ENCODE measurements at places on chromosomes 6 and 20.

DNA sequence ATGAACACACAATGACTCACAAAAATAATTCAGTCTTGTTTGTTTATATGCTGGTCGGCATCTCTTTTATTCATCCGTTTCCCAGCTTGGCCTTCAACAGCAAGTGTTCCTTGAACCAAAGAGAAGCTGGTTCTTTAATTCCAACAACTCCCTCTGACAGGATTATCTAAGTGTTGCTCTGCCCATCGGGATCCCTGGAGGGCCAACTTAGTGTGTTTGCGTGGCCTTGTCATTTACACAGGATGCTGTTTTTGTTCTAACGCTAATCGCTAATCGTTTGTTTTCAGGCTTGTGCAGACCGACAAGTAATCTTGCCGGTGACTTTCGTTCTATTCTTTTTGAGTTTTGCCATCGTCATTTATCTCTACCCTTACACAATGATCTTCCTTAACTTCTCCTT is 267.4 kb upstream of the EXOC2 start:
- DNase-seq: no peak

GRCh38 chr6:10082385-10082784 is 332.5 kb downstream of the TFAP2A start:
- DNase-seq: no peak

GRCh38 chr6:123520217-123520616 is 116.5 kb downstream of the TRDN start:
- no peak for DNase-seq

DNA sequence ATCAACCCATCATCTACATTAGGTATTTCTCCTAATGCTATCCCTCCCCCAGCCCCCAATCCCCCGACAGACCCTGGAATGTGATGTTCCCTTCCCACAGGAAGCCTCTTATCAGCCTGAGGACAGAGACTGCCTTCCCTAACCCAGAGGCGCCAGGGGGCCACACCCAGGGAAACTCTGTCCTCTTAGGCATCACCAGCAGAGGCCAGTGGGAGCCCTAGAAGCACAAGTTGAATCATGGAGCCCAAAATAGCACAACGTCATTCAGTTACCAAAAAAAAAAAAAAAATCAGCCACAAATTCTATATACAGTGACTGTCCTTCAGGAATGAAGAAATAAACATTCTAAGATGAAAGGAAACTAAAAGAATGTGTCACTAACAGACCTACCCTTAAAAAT is 625.7 kb downstream of the TFAP2A start:
- no peak for DNase-seq

- no peak for DNase-seq
Measured at GRCh38 chr20:17995967-17996819, 27.4 kb downstream of the MGME1 start.

- no peak for DNase-seq
Measured at GRCh38 chr20:2149507-2149906, 47.9 kb downstream of the STK35 start.

DNA sequence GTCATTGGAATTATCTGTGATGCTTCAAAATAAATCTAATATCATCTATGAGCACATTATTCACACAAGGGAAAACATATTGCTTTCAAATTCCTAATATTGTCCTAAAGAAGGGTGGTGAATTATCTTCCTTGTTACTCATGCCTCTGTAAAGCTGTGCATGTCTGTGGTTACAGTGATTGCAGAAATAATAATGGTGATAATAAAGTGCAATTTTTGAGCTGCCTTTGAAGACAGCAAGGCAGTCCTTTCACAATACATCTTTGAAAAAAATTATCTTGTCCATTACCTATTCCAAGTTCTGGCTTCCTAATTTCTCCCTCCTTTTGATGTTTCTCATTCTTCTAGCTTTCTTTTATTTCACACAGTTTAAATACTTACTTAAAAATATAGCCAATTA is 442.1 kb upstream of the EYS start:
- DNase-seq: no peak

- DNase-seq: no peak
Measured at GRCh38 chr6:139129284-139129683, 5.6 kb upstream of the HECA start.

DNA sequence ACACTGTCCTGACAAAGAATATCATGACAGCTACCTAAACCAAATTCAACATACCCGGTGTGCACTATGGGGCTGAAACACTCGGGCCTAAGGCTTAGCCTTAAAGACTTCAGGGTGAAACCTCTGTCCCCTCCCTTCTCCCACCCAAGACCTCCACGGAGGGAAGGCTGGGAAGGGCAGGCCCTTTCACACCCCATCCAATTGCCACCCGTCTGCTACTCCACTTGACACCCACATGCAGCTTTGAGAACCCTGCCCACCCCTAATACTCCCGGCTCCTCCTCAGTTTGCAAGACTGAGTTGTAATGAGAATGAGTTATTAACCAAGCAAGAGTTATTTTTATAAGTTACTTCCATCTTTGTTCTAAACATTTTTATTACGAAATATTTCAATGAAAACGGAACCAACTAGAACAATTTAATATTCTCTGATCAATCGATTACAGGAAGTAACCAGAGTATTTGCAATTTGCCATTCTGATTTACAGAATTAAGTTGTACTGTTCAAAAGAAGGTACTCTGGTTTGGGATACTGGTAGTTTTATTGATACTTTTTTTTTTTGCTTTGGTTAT is 3.7 kb downstream of the TAF4 start:
- no peak for DNase-seq

- no peak for DNase-seq
Measured at GRCh38 chr20:53448875-53449274, 144.8 kb downstream of the ZNF217 start.

- no peak for DNase-seq
Measured at GRCh38 chr6:169865346-169866139, 114.1 kb downstream of the ERMARD start.

DNA sequence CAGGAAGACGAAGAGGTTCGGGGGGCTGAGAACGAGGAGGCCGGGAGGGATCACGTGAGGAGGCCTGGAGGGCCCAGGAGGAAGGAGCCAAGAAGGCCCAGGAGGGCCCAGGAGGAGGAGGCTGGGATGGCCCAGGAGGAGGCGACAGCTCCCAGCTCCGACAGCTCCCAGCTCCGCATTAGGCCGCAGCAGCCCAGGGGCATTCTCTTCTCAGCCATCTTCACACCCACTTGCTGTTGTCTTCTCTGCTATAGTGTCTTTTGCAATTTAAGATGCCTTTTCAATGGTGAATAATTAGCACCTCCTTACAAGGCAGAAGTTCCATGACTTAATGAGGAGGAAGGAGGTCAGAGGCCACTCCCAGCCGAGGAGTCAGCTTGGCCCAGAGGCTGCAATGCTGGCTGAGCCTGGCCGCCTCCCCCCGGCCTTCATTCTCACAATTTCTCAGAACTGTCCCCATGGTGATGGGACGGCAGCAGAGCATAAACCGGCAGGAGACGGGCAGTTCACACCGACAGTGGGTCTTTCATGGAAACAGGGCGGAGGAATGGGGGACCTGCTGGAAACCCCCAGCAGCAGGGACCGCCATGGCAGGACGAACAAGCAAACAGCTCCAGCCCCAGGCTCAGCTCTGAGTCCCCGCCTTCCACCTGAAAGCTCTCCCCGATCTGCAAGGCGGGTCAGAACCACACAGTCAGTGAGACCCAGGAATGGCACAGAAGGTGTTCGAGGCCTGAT is 45.1 kb downstream of the WDR27 start:
- no peak for DNase-seq

GRCh38 chr20:2801286-2801728 is 880 bp upstream of the CPXM1 start:
- no peak for DNase-seq

GRCh38 chr20:63532449-63532971 is 4.7 kb downstream of the PTK6 start:
- no peak for DNase-seq

DNA sequence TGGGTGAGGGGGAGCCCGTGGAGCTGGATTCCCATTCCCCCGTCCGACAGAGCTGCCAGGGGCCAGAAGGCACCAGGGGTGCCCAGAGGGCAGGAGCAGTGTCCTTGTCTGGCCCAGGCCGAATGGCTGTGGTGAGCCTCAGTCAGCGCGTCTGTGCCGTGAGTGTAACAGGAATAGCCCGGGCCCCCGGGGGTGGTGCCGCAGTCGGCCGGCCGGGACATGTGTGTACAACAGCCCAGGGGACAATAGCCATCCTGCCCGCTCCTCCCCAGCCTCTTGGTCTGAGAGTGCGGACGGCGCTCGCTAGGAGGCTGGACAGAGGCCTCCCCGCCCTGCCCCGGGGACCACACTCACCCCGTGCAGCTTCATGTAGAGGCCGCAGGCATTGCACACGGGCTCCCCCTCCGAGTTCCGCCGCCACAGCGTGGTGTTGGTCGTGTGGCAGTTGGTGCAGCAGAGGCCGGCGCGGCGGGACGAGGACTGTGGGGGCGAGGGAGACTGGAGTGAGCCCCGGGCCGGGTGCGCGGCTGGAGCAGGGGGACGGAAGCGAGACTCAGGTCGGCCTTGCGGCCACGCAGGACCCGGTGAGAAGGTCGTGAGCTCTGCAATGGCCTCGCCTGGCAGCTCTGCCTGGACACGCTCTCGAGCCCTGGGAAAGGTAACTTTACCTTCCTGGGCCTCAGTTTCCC is 9.6 kb downstream of the GATA5 start:
- DNase-seq: no peak

- DNase-seq: no peak
Measured at GRCh38 chr20:52405417-52405816, 213.8 kb upstream of the ZFP64 start.

GRCh38 chr6:139569566-139569965 is 195.1 kb upstream of the CITED2 start:
- DNase-seq: no peak

- DNase-seq: no peak
Measured at GRCh38 chr6:87667032-87667431, 35.0 kb downstream of the AKIRIN2 start.

DNA sequence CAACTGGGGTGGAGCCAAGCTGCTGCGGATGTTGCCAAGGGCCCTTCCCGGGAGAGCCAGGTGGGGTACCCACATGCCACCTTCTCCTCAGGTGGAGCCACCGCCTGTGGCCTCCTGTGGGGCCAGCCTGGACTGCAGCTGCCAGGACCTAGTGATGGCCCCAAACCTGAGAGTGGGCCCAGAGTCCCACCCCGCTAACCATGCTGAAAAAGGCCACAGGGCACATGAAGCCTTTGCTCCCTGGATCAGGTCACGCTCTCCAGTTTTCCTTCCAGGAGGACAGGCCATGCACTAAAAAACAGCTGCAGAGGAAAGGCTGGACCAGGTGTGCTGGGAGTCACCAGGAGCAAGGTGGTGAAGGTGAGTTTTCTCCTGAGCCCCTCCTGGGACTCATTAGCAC is 73.9 kb upstream of the SLC22A16 start:
- DNase-seq: no peak

DNA sequence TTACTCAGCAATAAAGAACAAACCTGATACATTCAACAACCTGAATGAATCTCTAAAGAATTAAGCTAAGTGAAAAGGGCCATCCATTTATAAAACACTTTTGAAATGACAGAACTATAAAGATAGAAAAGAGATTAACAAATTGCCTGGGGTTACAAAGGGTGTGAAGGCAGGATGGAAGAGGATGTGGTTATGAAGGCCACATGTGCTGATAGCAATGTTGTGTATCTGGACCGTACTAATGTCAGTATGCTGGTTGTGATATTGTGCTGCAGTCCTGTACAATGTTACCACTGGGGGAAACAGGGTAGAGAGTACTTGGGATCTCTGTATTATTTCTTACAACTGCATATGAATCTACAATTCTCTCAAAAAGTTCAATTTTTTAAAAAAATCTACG is 36.4 kb downstream of the ELOVL5 start:
- DNase-seq: no peak

DNA sequence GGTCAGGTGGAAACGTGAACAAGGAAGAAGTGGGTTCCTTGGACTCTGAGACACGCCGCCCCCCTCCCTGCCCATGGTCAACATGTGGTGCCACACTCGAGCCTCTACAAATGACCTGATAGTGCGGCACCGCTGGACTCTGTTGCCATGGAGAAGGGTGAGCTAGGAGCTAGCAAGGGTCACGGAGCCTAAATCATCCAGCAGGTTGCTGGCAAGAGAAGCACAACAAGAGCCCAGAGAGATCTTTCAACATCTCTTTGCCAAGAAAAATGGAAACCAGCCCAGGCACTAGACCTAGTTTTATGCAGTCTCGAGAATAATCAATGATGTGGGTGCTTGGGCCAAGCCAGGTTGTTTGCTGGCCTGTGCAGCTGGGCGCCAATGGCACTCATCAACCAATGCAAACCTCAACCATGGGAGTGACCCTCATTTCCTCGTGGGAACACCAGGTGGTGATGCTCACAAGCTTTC is 69.5 kb downstream of the NOL4L start:
- DNase-seq: no peak

DNA sequence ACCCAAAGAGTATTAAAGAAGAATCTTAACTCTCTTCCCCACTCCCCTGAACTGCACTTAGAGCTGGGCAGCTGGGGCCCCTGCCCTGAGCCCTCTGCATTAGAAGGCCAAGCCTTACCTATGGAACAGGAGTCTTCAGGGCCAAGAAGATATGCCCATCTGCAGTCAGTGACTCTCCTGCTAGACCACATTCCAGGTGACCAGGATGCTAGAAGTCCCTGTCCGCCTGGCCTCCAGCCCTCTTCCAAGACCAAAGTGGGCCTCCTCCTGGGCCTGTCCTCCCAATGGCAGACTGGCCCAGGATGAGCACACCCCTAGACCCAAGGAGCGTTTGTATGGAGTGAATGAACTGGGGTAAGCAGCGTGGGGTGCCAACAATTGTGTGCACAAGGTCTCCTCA is 259.1 kb downstream of the LY86 start:
- no peak for DNase-seq

DNA sequence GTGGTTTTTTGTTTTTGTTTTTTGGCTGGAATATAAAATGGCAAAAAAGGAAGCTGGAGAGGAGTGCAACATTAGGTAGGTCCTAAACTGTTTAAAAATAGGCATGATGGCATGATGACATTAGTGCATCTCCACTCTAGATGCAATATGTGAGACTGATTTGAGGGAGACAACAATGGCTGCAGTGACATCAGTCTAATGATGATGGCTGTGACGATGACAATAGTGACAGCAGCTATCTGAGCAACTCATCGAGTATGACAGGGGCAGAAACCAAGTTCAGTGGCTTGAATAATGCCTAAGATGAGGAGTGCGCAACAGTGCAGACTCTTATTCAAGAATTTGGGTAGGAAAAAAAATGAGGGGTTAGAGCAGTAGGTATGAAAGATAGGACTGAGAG is 82.0 kb downstream of the HS3ST5 start:
- no peak for DNase-seq

DNA sequence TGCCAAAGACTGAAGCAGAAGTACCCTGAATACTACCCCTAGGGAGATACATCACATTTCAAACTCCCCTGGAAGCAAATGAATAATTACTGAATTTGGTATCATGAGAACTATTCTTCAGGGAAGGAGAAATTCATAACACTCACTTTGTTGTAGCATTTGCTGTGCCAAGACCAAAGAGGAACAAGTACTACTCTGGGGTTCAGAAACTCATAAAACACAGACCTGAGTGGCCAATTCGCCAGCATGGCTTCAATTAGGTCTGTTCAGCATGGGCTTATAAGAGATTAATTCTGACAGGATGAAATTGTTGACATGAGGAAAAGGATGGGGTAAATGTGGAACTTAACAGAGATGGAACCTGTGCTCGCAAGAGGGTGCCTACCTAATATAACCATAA is 6.5 kb downstream of the ELOVL5 start:
- no peak for DNase-seq

GRCh38 chr6:142566628-142567396 is 265.0 kb downstream of the ADGRG6 start:
- no peak for DNase-seq

GRCh38 chr6:159321267-159321666 is 152.1 kb downstream of the FNDC1 start:
- DNase-seq: no peak
